ENCODE measurements at places on chromosomes 6 and 20. TPM values are rescaled to one million over a fixed set of nuclear protein-coding genes. Genes with fewer than 3 reads are reported as not detected.

DNA sequence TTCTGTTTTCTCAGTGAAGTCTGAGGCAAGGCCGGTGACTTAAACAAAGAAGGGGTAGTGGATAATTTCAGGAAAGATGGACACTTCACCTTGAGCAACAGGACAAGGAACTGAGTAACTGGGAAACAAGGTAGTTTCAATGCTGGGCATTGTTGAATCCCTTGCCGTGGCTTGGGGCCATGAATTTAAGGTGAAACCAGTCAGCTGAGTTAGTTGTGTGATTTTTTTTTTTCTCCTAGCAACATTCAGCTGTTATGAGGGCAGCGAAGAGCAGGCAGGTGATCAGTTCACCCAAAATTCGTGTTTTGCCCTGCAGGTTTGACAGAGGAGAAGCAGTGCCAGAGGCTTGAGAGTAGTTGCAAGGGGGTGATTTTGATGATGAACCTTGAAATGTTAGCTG lies 6.8 kb downstream of the BICRAL start:
- DNase-seq: no peak

- no peak for DNase-seq
Measured at GRCh38 chr6:99026135-99026534, 78.4 kb upstream of the FBXL4 start.

DNA sequence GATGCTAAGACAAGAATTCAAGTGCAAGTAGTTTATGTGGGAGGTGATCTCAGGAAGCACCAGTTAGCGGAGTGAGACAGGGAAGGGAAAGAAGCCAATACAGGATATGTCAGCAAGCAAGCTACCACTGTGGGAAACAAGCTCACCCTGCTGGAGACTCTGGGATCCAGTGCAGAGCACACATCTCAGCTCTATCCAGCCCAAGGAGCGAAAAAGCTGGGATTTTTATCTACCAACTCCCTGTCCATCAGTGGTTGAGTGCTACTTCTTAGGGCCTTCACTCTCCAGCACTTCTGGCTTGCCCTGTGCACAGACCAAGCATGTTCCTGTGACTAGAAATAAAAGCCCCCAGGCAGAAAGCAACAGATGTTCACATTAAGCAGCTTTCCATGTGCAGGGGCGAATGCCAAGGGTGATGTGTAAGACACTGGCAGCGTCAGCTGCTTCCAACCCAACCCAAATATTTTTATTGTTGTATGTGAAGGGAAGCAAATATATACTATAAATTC lies 10.8 kb upstream of the RNF24 start:
- DNase-seq: no peak

GRCh38 chr6:107641500-107641941 lies 151.6 kb downstream of the SOBP start:
- no peak for DNase-seq

- no peak for DNase-seq
Measured at GRCh38 chr6:44446626-44447300, 59.3 kb downstream of the CDC5L start.

GRCh38 chr20:38249536-38250310 lies 10.8 kb downstream of the KIAA1755 start:
- DNase-seq: no peak

- no peak for DNase-seq
Measured at GRCh38 chr6:12909833-12910232, 193.3 kb downstream of the PHACTR1 start.

DNA sequence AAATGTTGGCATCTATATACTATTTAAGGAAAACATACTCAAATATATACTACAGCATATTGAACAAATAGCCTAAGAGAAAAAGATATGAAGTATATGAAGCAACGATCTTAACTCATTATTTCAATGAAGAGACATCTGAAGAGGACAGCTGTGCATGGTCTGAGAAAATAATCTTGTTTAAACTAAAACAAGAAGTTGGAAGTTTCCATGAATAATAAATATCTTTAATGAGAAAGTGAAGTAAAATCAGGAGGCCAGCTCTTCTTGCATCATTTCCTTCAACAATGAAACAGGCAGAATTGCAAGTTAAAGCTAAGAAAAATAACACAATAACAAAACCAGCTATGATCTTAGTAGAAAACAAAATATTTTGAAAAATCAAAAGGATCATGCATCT lies 1265.4 kb upstream of the MAP3K7 start:
- DNase-seq: no peak

DNA sequence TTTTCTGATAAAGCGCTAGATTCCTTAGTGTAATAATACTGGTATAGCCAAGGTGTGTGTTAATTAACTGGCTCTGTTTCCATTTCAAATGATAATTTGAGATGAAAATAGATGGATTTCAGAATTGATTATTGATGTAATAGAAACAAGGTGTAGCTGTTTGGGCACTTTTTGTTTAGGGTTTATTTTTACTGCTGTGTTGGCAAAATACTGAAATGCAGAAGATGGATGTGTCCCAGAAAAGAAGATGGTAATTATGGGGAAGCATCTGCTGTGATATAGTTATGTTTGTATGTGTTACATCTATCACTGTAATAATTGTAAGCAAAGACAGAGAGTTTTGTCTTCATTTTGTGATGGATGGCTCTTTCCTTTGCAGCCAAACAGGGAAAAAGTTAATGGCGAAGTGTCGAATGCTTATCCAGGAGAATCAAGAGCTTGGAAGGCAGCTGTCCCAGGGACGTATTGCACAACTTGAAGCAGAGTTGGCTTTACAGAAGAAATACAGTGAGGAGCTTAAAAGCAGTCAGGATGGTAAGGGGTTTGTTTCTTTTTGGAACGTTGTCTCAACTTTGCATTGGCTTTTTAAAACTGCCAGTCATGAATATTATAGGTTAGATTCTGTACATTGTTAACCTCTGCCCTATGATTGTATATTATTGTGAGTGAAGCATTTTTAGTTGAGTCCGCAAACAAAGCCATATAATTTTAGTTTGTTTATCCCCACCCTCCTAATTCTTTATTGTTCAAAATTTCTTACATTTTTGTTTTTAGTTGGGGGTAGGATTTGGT lies 8.6 kb upstream of the ACAT2 start:
- DNase-seq: no peak

DNA sequence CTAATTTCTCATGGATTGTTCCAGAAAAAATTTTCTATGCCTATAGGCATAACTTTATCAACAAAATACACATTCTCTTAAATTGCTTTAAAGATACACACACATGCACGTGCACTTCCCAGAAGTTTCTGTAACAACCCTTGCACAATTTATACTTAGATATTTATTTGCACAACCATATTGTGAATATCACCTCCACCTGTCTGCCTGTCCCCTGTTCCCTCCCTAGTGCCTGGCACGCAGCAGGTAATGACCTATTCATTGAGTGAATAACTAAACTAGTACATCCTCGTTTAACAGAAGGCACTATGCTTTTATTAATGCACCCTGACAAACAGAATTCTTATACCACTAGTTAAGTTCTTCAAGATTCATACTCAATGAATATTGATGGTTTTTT lies 198.9 kb downstream of the BCAS1 start:
- DNase-seq: no peak

DNA sequence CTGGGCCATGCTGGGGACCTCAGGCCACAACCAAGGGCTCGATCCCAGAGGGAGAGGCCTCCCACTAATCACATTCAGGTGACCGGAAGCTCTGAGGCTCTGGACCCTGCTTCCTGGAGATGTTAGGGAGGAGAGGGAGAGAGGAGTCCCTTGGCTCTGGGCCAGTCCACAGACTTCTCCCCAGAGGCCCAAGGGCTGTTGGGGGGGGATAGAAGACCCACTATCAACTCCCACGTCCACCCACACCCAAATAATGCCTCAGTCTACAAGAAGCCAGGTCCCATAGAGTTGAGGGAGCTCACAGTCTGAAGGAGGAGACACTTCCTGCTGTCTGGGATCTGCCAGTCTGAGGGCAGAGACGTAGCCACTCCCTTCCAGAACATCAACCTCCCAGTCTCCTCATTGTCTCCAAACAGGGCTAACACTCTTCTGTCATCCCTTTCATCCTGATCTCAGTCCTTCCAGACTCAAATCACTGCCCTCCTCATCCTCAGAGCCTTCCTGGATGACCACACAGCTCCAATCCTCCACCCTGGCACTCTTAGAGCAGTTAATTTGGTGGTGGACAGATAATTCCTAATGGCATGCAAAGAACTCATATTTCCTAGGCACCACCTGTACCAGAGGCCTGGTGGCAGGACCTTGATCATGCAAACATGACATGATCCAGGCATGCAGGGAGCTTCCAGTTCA lies 69.9 kb downstream of the MRPL14 start:
- no peak for DNase-seq

GRCh38 chr6:102853249-102853955 lies 1459.9 kb downstream of the GRIK2 start:
- DNase-seq: no peak

DNA sequence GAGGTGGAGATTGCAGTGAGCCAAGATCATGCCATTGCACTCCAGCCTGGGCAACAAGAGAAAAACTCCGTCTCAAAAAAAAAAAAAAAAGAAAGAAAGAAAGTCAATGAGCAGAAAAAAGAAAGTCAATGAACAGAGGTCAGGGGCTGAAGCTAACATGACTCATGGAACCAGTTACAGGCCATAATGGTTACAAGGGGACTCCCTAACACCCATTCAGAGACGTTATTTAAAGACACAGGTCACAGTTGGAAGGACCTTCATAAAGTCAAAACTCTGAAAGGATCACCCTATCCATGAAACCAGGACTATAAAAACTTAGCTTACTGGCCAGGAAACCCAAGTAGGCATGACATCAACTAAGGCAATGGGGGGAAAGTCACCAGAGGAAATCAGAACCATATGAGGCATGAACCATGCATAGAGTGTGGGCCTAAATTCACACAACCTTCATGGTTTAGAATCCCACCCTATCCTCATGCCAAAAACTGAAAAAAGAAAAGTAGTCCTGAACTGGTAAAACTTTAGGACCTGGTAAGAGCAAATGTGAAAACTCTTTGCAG lies 18.2 kb downstream of the FBXL4 start:
- no peak for DNase-seq

GRCh38 chr6:107756660-107757355 lies 67.3 kb downstream of the SCML4 start:
- no peak for DNase-seq

DNA sequence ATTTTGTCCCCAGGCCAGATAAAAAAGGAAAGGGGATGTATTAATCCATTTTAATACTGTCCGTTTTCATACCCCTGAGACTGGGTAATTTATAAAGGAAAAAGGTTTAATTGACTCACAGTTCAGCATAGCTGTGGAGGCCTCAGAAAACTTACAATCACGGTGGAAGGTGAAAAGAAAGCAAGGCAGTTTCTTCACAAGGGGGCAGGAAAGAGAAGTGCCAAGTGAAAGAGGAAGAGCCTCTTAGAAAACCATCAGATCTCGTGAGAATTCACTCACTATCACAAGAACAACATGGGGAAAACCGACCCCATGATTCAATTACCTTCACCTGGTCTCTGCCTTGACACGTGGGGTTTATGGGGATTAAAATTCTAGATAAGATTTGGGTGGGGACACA lies 152.5 kb downstream of the IBTK start:
- no peak for DNase-seq

DNA sequence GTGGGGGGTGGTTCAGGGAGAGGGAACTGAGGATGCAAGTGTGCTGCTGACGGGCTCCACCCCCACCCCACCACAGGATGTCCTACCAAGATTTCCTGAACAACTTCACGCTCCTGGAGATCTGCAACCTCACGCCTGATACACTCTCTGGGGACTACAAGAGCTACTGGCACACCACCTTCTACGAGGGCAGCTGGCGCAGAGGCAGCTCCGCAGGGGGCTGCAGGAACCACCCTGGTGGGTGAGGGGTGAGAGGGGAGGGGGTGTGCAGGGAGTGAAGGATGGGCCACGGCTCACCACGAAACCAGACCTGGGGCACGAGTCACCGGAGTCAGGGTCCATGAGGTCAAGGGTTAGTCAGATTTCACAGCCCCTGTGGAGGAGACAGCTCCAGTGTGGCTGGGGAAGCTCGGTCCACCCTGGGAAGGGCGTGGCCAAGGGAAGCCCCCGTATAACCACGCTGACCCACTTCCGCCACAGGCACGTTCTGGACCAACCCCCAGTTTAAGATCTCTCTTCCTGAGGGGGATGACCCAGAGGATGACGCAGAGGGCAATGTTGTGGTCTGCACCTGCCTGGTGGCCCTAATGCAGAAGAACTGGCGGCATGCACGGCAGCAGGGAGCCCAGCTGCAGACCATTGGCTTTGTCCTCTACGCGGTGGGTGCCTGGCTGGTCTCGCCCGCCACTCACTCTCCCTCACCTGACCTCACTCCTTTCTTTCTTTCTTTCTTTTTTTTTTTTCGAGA lies 18.3 kb downstream of the CAPN11 start:
- no peak for DNase-seq

DNA sequence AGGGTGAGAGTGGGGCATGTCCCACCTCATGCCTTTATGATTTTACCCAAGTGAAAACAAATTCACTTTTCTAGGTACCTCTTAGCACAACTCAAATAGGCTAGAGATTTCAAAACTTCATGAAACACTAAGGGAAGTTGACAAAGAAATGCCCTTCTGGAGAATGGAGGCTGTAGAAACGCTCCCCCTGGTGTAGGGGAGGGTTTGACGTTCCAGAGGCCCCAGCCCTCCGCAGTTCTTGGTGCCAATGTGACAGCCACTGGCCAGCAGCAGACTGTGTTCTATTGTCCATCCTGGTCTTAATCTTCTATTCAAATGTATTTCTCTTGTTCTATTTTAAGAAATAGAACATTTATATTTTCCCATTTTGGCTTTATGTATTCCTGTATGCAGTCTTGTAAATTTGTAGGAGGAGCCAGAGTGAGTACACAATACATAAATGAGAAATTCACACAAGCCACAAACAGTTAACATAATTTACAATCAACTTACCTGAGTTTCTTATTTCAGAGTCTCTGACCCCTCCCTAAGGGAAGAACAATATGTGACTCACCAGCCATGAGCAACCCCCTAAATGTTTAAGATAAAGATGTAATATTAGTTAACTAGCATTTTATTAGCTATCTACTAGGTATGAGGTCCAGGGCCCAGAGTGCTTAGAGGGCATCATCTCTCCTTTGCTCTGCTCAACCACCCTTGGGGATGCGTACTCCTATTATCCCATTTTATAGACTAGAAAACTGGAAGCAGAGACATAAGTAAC lies 8.8 kb upstream of the MUC21 start:
- no peak for DNase-seq

GRCh38 chr6:131331151-131331550 lies 195.9 kb downstream of the AKAP7 start:
- no peak for DNase-seq

The STX11 gene
- 20.9 TPM for total RNA-seq

The ARMH2 gene
- not detected for total RNA-seq

The PBOV1 gene
- total RNA-seq: not detected

The ZNF391 gene
- total RNA-seq: 6.2 TPM

The CHD6 gene
- 30.2 TPM for total RNA-seq
